ENCODE measurements at places on chromosomes 13 and 19.

- no peak for DNase-seq
These were observed 20.7 kb downstream of the AKT2 start for GRCh38 chr19:40264314-40265054.

- no peak for DNase-seq
These were observed 142.8 kb upstream of the PCDH9 start for GRCh38 chr13:67372868-67373464.

GRCh38 chr19:53086949-53087348, 16.3 kb downstream of the ZNF160 start:
- DNase-seq = peak; percentile 8

DNA sequence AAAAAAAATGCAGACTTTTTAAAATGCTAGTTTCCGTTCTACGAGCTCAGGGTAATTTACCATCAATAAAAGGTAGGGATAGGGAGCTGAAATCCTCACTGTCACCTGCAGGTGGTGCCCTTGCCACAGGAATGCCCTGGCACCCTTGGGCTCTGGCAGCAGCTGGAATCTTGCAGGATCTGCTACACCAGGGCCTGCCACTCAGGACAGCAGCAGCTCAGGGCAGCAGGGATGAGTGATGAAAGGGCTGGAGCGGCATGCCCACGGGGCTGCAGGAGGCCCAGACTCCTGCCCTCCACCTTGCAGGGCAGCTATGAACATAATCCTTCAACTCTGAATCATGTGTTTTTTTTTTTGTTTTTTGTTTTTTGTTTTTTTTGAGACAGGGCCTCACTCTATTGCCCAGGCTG, 54.0 kb downstream of the GNG7 start:
- peak; percentile 42 for DNase-seq

- no peak for DNase-seq
These were observed 74.2 kb downstream of the TRPC4 start for GRCh38 chr13:37795326-37795725.

DNA sequence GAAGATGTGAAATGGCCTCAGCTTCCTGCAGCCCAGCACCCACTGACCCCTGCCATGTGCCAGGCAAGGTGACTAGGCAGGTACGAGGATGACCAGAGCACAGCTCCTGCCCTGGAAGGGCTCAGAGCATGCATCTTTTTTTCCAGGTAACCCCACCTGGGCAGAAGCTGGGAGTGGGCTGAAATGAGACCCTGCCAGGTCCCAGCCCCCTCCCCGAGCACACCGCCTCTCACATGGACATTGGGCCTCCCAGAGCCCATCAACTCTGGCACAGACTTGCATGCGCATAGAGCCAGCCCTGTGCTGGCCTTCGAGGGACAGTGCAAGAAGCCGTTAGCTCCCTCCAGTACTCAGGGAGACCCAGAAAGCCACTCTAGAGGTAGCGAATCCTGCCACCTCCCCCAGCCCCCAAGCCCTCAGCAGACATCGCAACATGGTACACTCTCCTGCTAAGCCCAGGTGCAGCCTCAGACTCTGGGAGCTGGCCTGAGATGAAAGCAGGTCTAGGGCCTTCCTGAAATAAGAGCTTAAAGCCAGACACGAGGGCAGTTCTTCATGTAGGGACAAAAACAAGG, 8.9 kb upstream of the VSTM2B start:
- DNase-seq = no peak

DNA sequence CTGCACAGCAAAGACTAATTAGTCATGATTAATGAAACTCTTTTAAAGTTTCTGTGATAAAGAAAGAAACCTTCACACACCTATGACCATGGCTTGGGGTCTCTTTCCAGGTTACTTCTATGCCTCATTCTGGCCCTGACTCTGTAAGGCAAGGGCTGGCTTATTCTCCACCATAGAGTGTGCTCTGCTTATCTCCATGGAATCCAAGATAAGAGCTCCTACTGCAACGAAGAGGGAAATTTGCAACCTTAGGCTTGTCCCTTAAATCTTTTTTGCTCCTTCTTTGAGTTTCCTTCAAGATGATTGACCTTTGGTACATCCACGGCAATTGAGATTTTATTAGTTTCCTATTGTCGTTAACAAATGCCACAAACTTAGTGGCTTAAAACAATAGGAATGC, 239.9 kb downstream of the SPRY2 start:
- no peak for DNase-seq

- DNase-seq = peak; percentile 10
These were observed 52.0 kb upstream of the ARGLU1 start for GRCh38 chr13:106619688-106620555.

DNA sequence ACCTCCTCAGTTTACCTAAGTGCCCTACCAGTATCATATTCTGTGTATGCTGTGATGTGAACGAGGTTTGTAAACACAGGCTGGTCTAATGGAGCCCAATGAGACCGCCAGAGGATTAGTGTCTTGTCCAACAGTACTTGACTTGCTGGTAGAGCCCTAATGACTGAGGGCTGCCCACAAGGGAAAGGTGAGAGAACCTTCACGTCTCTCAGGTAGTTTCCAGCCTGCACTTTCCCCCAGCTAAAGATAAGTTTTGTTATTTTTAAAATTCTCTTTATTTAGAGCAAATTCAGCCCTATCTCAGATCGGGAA, 498 bp upstream of the RBM26 start:
- no peak for DNase-seq
